ENCODE measurements at places on chromosomes 16 and 17.
A peak's percentile ranks its signal among the peaks of the same experiment; 100 is the strongest.

GRCh38 chr16:168424-168823 lies 2.6 kb downstream of the HBM start:
- no peak for DNase-seq

DNA sequence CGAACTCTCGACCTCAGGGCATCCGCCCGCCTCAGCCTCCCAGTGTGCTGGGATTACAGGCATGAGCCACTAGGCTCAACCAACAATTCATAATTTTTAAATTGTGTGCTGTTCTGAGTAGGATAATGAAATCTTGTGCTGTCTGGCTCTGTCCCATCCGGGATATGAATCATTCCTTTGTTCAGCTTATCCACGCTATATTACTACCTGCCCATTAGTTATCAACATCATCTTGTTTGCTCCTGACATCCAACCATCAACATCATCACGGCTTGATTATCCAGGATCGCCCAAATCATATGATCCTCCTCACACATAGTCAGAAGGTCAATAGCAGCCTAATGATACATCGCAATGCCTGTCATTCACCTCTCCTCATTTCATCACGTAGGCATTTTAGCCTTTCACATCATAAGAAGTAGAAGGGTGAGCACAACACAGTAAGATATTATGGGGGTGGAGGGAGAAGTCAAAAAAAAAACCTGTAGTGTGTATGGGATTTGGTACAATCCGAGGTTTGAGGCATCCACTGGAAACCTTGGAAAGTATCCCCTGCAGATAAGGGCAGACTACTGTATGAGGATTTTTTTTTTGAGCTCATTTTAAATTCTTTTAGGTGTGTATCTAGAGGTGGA lies 77.0 kb upstream of the SIAH1 start:
- DNase-seq = no peak

- no peak for DNase-seq
Observed at GRCh38 chr17:6651919-6652452, 424 bp downstream of the C17orf100 start.

- peak; percentile 39 for DNase-seq
Observed at GRCh38 chr16:75506574-75506973, 11.3 kb upstream of the CHST6 start.

DNA sequence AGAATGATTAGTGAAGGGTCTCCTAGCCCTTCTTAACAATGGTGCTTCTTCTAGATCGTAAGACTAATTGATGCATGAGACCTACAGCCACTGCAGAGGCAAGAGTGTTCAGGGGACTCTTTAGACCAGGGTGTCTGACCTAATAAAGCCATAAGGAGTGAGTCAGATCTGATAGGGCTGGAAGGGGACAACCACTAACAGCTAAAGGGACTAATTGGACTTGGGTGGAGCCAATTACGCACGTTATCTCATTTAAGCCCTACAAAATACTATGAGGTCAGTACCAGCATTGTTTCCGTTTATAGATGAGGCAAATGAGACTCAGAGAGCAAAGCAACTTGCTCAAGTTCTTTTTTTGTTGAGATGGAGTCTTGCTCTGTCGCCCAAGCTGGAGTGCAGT lies 14.5 kb upstream of the RNF222 start:
- DNase-seq = no peak

- DNase-seq = no peak
Observed at GRCh38 chr16:78460428-78460827, 361.0 kb downstream of the WWOX start.

- DNase-seq = no peak
Observed at GRCh38 chr17:9057310-9057709, 36.0 kb downstream of the NTN1 start.

DNA sequence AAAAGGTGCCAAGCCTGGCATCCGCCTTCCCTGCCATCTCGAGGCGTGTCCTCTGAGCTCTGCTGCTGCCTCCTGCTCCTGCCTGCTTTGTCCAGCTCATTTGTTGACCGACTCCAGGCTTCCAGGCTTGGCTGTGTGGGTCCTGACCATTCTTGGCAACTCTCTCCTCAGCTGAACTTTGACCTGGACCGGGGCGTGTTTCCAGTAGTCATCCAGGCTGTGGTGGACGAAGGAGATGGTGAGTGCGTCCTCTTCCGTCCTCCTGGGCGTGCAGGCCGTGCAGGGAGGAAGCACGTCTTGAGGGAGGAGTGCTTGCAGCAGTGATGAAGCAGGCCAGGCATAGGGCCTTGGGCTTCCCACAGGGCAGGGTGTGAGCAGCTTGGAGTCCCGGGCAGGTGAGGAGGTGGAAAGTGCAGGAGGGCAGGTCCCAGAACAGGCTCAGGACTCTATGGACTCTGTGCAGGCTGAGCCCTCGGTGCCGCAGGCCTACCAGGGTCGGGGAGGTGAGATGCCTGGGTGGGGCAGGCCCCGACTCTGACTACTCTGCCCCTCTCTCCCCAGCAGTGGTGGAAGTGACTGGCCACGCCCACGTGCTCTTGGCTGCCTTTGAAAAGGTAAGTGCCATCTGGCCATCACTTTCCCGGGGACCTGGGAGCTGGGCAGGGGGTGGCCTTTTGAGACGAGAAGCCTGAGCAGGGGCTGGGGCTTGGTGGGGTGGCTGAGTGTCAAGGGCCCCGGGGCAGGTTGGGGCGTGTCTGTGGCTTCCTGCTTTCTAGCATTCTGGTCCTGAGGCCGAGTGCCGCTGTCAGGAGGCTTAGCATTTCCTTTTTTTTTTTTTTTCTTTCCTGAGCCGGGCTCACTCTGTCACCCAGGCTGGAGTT lies 28.6 kb upstream of the NUDT16L1 start:
- no peak for DNase-seq

DNA sequence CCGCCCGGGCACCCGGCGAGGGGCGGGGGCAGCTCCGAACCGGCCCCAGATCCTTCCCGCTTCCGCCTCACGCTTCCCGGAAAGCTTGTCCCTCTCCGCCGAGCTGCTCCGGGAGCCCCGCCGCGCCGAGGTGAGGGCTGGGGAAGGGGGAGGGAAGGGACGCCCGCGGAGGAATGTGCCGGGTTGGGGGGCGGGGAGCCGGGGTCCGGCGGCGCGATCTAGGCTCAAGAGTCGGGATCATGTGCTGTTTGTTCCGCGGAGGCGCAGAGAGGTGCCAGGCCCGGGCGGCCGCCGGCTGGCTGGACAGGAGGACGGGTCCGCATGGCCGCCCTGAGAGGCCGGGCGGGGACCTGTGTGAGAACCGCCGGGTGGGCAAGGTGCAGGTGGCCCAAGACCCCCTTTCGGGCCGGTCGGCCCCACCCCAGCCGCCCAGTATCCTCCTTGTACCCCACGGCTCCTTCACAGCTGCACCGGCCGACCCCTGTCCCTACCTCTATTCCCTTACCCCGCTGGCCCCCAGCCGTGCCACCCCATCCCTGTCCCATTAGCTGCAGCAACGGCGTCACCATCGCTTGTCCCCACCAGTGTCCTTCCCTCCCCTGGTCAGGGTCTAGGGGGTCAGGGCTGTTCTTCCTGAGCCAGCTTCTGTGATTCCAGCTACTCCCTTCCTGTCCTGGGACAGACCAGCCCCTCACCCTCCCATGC lies 429 bp downstream of the KIF1C start:
- no peak for DNase-seq

DNA sequence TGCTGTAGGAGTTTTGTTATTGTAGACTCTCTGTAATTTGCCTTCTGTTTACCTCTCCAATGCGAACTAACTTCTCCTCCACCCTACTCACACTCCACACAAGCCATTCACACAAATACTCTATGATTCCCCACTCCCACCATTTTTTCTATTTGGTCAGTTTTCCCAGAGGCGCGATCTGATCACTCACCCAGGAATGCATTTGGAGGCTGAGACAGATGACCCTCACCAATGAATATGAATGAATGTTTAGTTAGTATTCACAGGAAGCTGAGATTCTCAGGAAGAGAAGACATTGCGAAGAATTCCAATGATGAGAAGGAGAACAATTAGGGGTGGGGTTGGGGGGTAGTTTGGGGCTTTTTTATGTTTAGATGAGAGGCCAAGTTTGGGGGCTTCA lies 10.5 kb upstream of the ANKFN1 start:
- no peak for DNase-seq

- peak; percentile 41 for DNase-seq
Observed at GRCh38 chr17:46943501-46944393, 20.8 kb downstream of the GOSR2 start.

DNA sequence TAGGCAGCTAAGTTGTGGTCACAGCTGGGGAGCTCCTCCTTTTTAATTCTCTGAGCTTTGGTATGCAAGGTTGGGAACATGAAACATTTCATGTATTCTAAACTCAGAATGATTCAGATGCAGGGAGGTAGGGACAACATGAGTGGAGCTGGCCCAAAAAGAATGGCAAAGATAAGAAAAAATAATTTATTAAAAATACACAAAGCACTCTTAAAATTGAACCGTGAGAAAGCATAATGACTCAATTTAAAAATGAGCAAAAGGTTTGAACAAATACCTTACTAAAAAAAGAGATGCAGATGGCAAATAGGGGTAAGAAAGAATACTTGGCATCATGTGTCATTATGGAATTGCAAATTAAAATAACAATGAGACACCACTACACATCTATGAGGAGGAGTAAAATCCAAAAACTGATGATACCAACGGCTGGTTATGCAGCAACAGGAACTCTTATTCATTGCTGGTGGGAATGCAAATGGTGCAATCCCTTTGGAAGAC lies 175.6 kb upstream of the IRX3 start:
- DNase-seq = peak; percentile 55

GRCh38 chr16:78180349-78180748 lies 80.9 kb downstream of the WWOX start:
- DNase-seq = no peak

DNA sequence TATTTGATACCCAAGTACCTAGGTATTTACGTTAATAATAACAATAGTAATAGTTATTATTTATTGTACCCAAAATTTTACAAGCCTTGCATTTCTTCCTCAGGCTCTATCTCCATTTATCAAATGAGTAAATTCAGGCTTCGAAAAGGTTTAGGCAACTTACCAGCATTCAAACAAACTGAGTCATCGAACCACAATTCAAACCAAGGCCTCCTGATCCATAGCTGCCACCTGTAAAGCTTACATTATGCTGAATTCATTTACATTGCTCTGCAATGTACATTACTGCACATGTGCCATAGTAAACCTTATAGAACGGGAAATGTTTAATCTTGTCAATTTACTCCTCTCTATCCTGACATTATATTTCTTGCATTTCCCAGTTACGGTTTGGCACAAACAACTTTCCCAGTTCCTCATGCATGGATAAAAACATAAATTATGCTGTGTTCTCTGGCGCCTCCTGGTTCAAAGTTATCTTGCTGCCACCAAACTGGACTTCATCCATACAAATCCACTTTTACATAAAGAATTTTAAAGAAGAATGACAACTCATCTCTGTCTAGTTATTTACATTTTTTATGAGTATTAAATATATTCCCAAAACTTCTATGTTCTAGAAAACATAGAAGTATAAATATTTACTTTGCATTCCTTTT lies 360.6 kb upstream of the SOX9 start:
- DNase-seq = no peak

GRCh38 chr17:40224718-40225550 lies 5.8 kb downstream of the WIPF2 start:
- no peak for DNase-seq

DNA sequence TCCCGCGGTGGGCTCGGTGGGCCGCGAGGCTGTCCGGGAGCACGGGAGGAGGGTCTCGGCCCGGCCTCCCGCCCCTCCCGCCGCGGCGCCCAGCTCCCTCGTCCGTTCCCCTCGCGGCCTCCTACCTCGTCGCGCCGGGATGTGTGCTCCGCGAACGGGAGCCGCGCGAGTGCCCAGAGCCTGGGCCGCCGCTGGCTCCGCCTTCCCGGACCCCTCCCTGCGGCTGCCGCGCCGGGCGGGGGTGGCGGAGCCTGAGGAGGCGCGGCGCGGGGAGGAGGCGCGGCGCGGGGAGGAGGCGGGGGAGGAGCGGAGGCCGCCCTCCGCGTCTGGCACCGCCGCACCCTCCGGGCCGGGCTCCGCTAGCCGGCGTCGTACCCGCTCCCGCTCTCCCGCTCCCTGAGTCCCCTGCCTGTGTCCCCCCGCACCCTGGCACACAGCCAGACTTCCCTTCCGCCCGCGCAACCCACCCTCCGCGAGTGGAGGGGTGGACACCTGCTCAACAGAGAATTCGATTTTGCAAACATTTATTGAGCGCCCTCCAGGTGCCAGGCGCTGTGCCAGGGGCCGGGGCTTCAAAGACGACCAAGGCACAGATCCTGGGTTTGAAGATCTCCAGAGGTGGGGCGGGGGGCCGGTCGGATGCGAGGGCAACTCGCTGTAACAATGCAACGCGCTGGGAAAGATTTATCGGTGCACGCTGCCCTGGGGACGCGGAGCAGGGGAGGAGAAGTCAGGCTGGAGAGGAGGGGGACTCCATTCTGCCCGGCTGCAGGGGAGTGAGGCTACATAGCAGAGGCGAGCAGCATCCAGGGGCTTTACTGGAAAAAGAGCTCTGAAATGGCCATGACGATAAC lies at the start of gene MPP3:
MPP3 (minus strand) TSS at position 171 of the 854 bp plus-strand sequence. CDS start 1,240 bp downstream, outside the sequence.
- DNase-seq = no peak

DNA sequence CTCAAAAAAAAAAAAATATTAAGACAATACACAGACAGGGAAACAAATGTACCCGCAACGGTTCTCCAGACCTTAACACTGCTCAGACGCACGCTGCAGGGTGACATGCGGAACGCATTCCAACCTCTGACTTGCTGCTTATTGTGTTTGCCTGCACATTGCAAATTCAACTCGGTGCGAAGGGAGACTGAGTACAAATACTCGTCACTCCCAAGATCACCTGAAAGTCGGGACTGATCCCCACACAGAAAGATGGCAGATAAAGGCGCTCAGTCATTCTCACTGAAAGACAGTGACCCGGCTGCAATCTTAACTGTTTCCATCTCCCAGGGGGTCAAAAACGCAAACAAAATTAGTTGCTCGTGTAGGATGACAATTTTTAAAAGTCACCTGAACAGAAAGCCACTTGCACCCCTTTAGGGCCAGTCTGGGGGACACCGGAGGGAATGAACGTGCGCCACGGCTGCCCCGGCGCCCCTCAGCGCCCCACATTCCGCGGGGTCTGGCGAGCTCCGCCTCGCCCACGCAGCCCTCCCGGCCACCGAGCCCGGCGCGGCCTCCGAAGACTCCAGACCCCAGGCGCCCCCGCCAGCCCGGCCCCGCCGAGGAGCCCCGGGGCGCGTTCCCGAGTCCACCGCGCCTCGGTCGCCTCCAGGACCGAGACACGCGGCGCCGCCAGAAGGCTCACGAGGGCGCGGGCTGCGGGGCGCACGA lies 589 bp downstream of the CLCN7 start:
- no peak for DNase-seq

DNA sequence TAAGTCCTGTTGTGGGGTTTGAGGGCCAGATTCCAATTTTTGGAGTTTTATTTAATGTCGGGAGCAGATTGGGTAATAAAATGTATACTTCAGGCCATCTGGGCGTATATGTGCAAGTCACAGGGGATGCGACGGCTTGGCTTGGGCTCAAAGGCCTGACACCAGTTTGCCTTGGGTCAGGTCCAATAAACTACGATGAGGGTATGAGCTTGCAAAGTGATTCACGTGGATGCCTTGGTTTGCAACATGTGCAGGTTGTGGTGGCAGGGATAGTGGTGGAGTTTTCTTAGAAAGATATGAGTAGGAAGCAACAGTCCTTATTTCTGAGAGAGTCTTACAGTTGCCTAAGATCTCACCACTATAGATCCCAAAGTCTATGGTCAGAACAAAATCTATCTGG lies 157.0 kb upstream of the CDH11 start:
- no peak for DNase-seq

GRCh38 chr16:11205065-11205699 lies 50.8 kb downstream of the SOCS1 start:
- DNase-seq = no peak

Measured in HS-27A (cell line).